ENCODE measurements at places on chromosomes 5 and 9.
A peak's percentile ranks its signal among the peaks of the same experiment; 100 is the strongest.

- DNase-seq, result no peak
Observed at GRCh38 chr9:11686733-11687132, 1006.5 kb upstream of the TYRP1 start.

DNA sequence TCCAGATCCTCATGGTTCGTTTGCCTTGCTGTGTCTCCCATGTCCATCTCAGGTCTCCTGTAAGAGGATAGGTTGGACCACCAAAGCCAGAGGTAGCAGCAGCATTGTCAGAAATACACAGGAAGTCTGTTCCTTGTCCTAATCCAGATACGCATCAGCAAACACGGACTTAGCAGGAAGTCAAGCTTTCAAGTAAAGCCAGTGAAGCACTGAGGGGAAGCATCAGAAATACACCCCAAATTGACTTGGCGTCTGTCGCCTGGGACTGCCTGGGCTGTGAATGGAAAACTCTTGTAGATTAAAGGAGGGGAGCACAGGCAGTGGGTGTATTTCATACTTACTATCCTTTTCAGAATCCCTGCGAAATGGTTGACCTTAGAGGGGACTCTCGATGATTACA lies 171.3 kb downstream of the PSAT1 start:
- no peak for DNase-seq

DNA sequence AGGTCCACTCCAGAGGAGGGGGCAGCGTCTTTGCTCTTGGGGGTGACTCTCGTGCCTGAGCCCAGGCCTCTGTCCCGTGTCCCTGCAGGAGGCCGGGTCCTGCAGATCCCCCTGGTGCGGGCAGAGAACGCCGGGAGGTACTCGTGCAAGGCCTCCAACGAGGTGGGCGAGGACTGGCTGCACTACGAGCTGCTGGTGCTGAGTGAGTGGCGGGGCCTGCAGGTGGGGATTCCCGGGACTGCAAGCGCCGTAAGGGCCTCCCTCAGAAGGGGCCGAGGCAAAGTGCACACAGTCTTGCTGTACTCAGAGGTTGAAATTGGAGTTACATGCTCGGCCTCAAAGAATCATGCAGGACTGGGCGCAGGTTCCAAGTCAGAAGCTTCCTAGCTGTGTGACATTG lies 62.7 kb upstream of the ASS1 start:
- DNase-seq, result no peak

DNA sequence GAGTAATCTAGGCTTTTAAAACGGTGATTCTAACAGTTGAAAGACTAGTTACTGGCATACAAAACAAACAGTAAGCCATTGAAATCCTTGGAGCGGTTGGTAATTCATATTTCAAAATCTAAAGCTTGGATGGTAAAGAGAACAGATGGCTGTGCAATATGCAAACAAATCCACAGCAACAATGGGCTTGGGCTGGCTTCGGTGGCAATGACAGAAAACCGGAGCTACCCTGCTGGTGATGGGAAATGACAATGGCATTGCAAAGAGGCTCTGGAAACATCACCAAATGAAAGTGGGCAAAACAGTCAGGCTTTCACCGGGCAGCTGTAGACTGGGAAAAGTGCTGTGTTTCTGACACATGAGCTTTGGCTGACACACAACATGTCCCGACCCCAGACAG lies 42.2 kb downstream of the MED27 start:
- no peak for DNase-seq

DNA sequence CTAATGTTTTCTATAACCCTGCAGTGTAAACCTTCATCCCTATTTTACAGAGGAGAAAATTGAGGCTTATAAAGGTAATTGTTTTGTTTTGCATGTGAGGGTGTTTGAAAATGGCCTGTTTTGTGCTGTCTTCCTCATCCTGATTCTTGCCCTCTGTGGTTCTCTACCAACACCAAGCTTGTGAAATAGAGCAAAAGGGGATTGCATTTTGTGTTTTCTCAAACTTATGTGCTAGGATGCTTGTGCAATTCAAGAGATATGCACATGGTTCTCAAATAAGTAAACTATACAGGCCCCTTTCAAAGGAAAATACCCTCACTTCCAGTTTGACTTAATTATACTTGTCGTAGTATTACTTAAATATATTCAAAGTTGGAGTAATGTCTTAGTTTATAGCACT lies 17.2 kb downstream of the PAM start:
- no peak for DNase-seq

DNA sequence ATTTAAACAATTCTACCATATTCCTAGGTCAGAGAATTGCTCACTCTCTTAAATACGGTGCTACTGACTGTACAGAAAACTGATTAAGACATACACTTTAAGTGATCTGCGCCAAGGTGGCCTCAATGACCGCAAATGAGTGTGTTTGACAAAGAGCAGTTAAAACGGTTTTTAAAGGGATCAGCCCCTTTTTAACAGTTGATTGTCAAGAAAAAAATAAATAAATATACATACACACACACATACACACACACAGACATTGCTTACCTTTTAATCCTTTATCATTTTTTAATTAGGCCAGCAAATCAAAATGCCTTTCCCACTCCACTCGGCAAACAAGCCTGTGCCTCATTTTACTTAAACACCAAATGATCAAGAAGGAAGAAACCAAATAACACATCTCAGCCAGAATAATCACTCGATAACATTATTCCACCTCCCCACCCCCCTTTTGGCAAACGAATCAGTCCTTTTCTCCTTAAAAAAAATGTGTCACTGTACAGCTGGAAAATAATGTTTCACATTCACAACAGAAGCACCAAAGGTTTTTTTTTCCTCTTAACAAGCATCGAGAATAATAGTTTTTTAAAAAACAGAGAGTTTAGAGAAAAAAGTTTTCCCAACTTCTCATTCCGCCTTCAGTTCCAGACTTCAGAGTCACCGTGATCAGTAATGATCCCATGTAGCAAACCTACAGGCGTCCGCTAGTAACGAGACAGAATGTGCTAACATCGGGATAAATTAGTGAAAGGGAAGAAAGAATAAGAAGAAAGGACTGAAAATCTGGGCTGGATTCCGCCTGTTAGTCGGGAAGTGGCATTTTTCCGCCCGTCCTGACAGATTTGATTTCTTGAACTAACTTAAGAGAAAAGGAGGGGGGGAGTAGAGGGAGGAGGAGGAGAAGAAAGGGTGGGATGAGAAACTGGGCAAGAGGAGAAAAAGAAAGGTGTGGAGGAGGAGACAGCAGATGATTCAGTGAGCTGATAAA lies at the start of gene ZNF608:
Gene ZNF608, minus strand, starts transcription at position 712 of the 988 bp plus-strand sequence. CDS start 1,650 bp downstream, outside the sequence.
- no peak for DNase-seq

GRCh38 chr5:87121304-87122150 lies 146.2 kb upstream of the RASA1 start:
- peak; percentile 4 for DNase-seq

GRCh38 chr5:97452646-97453045 lies 269.6 kb upstream of the RIOK2 start:
- DNase-seq, result no peak

DNA sequence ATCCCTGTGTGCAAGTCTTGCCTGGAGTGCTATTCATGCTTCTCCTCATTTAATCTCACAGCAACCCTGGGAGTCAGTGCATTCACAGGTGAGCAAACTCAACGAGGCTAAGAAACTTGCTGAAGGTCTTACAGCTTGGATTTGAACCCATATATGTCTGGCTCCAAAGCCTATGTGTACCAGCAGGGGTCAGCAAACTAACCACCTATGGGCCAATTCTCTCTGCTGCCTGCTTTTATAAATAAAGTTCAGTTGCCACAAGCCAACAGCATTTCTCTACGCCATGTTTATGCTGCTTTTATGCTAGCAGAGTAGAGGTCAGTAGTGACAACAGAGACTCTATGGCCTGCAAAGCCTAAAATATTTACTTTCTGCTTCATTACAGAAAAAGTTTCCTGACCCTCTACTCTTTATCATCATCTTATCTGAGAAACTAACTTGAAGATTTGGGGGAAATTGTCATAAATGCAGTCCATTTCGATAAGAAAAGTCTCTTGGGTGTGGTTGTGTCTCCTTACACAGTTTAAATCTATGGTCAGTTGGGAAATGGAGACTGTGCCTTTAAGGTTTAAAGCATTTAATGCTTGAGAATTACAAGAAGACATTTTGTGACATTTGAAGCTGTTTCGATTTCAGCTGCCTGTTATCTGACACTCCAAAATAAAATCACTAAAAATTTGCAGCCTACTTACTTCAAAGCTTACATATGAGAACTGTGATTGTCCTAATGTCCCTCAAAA lies 137.7 kb downstream of the PRELID2 start:
- no peak for DNase-seq

GRCh38 chr9:34363619-34364351 lies 12.9 kb downstream of the MYORG start:
- no peak for DNase-seq

DNA sequence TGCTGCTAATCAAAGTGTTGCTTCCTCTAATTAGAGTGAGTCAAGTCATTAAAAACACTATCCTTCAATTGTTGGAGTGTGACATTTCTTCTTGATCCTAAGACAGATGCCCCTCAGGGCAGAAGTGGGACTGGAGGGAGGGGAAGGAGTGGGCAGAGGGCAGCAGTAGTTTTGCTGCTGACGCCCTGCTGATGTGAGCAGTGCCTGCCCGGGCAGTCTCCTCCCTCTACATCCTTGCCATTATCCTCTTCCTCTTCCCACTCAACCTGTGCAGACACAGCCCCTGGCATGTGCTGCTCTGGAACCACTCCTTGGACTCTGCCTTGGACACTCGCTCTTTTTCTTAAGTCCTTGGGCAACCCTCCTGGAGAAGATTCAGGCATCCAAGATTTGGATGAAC lies 232.5 kb downstream of the HSPA4 start:
- DNase-seq, result no peak

GRCh38 chr9:36729906-36730305 lies 157.2 kb downstream of the MELK start:
- no peak for DNase-seq

GRCh38 chr9:126982215-126983002 lies 67.8 kb downstream of the RALGPS1 start:
- no peak for DNase-seq

All from T-helper 22 cell (primary cell).